ENCODE measurements at places on chromosomes 1 and 21.

DNA sequence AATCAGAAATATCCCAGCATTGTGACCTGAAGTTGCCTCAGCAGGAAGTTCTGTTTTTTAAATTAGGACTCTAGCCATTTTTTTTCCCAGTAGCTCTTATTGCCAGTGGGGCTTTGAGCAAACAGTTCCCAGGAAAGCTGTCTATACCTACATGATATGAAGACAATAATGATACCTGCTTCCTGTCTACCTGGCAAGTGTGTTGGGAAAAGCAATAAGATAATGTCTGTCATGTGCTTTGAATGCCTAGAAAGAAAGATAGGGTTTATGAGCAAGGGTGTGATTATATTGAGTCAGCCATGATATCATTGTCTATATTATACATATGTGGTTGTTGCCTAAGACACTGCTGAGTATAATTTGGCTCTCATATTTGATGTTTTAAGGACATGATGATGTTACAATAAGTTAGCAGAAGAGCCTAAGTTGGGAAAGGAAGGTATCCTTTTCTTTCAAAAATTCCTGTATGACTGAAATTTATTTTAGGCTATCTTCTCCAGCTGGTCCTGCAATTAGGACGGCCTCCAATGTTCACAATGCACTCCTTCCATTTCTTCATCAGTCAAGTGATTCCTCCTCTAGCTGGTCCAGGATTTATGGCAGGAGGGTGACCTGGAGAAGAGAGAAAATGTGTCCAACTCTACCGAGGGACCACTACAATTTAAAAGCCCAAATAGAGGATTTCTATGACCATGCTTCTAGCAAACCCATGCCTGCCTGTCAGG lies 99.6 kb upstream of the CDC42BPA start:
- no peak for DNase-seq

- no peak for DNase-seq
Observed at GRCh38 chr1:116478621-116479020, 92.2 kb downstream of the CD58 start.

- no peak for DNase-seq
Observed at GRCh38 chr21:39637971-39638240, 25.2 kb downstream of the B3GALT5 start.

DNA sequence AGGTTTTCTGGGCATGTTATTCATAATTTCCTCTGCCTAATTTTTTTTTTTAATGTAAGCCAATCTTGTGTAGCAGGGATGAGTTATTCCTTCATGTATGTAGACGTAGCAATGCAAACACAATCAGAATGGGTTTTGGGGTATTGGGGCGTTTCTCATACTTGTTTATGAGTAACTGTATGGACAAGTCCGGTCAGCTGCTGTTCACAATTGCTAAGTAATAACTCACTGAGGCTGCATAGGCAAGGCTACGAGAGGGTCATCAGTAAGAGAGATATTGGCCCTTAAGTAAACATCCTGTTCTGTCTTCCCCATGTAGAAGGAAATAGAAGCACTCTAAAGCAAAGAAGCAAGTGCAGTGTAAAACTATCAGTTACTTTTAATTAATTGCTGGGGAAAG lies 9.5 kb upstream of the TARS2 start:
- DNase-seq, result no peak

DNA sequence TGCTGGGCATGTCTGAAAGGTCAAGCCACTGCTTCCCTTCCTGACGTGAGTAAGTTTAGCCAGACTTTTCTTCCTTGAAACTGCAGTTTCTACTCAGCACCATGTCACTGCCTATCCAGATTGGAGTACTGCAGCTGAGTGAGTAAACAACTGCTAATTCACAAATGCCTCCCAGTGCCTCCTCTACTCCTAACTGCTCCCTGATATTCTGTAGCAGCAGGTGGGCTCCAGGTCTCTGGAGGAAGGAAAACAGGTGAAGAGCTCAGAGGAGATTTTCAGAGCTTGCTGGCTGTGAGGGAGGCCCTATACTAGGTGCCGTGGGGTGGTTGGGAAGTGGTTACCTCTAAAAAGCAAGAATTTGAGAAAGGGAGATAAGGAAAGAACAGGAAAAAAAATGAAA lies 96.5 kb downstream of the KIF14 start:
- no peak for DNase-seq

All from activated T-helper 1 cell treated with anti-CD3 and anti-CD28 coated beads, Interleukin-12 subunit alpha, Interleukin-12 subunit beta, Interleukin-2, Interleukin-4 antibody, amounts not matched to agents 30 ng/mL and 10 ng/mL and 1 ng/mL, durations not matched to agents 14 hours and 24 hours and 36 hours (primary cell).